ENCODE measurements at places on chromosomes 7 and 10.

- no peak for DNase-seq
Measured at GRCh38 chr10:75506930-75507329, 75.5 kb downstream of the LRMDA start.

DNA sequence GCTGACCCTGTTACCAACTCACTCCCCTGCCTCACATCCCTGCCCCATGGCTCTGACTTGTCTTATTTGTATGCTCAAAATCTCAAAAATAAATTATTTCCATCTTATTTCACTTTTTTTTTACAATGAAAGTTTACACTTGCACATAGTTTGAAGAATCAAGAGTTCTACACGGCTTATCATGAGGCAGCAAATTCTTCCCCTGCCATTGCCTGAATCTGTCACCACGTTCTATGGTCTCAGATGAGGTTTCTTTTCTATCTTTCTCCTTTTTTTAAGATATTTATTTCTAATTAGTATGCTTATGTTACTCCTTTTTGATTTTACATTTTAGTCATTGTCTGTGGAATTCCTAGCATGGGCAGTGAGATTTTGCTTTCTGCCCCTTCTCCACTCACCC is 28.4 kb downstream of the ARHGAP22 start:
- DNase-seq, result no peak

DNA sequence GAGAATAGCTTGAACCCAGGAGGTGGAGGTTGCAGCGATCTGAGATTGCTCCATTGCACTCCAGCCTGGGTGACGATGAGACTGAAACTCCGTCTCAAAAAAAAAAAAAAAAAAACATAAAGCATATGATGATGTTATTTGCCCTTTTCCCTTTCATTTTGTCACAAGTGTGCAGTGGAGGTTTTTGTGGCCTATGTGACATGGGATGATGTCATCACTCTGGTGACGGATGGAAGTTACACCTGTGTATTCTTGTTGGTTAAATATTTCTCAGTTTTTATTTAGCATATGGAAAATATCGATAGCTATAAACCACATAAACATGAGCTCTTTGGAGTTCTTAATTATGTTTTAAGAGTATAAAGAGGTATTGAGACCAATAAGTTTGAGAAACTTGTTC is 71.8 kb upstream of the EMX2 start:
- no peak for DNase-seq

DNA sequence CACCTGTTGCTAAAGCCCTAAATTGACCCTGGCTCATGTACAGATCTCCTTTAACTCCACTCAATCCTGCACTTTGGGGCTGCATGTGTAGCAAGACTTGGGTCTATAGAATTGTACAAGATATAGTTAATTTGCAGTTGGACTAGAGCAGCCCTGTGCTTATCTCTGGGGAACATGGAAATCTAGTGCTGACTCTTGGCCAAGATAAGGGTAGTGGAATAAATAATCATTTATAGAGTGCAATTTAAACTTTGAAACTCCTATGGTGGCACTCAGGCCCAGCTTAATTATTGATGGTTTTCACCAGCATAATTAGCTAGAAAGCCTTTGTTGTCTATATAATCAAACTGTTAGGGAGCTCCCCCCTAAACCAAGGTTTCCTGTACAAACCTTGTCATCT is 39.2 kb upstream of the MBL2 start:
- no peak for DNase-seq

GRCh38 chr10:1715821-1716220 is 21.5 kb downstream of the ADARB2 start:
- no peak for DNase-seq

GRCh38 chr7:90622670-90623069 is 26.5 kb downstream of the CDK14 start:
- DNase-seq, result no peak

Measured in amygdala (tissue), 56 donors.